Foreskin keratinocyte (primary cell): ENCODE measurements at places on chromosomes 2 and 18. TPM values are rescaled to one million over a fixed set of nuclear protein-coding genes. Genes with fewer than 3 reads are reported as not detected.

DNA sequence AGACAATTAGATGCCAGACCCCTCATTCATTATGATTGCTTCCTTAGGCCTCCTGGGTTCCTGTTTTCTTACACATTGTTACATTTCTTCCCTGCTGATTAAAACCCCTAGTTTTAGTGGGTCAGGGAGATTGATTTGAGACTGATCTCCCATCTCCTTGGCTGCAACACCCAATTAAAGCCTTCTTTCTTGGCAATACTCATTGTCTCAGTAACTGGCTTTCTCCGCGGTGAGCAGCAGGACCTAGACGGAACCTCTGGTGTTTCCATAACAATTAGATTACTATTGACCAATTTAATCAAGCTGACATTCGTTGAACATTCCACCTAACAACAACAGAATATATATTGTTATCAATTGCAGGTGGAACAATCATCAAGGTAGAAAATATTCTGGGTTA, 1676.4 kb upstream of the SLC39A10 start:
- DNase-seq = no peak

RALB gene
- total RNA-seq = 49.4 and 57.4 TPM in 2 replicates

GRCh38 chr2:192254444-192254843, 59.7 kb upstream of the TMEFF2 start:
- DNase-seq = no peak

DNA sequence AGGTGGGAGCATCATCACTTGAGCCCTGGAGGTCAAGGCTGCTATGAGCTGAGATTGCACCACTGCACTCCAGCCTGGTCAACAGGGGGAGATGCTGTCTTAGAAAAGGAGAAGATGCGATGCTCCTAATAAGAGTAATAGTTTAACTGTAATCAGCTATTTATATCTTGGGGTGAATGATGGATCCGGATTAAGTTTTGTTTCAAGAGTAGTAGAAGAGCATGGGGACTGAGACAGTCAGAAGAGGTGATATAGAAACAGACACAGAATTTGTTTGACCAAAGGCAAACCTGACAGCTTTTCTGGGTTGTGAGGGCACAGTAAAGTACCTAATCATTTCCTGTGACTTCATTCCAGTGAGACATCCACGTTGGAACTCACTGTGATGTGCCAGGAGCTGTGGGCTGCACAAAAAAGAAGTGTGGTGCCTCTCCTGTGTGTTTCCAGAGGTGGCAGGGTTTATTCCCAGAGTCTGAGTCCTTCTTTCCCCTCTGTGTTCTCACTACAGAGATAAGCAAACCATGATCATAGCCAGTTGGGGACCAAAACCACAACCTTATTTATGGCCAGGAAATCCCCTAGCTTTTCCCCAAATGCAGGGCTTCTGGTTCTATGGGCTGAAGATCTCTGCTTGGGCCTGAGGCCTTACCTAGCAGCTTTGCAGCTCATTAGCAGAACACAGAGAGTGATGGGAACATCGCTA, 113.7 kb downstream of the XRCC5 start:
- DNase-seq = peak; percentile 37

DNA sequence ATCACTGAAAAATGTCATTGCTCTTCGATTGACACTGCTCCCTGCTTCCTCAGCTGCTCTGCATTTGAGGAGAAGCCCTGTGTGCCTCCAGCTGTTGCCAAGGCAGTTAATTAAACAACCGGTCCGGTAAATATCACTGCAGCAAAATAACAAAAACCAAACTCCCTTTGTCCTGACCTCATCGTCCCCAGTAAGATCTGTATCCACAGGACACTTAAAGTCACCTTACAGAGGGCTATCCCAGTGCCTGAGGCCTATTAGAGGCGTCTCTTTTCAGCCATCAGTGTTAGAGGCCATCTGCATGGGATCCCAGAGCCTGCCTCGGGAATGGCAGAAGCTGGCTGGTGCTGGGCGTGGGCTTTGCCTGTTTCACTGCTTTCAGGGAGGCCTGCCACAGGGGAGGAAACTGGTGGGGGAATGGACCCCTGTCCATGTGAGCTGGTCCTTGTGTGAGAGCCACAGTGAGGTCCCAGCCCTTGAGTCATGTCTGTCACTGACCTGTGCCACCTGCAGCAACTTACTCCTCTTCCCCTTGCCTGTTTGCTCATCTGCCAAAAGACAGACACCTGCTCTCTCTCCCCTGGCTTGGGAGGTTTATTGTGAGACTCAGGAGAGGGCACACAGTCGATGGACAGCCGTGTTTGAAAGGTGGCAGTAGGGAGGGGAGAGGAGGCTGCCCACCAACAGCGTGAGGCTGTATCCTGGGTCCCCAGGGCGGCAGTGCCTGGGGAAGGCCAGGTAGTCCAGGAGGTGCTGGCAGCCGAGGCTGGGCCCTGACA, 117.7 kb upstream of the MCFD2 start:
- no peak for DNase-seq

DNA sequence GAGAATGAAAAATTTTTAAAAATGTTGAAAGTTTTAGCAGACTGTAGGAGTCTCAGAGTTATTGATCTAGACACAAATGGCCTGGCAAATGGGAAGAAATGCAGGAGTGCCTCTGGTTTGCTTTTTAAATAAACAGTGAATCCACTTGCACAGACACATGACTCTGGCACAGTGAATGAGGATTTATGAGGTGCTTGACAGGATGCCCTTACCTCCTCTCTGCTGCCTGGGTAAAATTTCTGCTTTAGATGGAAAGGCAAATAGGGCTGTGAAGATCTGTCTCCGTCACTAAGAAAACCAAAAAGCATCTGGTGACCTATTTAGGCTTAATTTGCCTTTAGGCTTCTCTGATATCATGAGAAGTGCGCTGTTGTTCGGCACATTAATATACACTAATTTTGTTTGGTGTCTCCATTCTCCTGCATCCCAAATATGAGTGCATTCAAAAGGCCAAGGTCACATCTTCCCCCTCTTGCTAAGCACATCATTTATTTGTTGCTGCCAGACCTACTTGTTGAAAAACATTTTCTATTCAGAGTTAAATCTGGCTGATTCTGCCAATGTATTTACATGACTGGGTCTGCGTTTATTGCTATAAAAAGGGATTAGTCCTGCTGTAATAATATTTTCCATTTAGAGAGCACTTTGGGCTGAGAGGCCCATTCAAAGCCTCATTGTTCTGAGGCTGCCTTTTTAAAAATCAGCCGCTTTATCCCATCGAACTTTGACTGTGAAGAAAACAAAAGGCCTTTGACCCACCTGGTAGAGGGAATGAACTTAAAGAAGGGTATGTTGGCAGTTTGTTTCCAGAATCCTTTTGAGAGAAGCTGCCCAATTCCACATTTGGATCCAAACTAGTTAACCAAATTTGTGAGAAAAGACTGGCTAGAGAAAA, 94.9 kb downstream of the RNF152 start:
- DNase-seq = no peak

- no peak for DNase-seq
These were observed 547.6 kb downstream of the CPS1 start for GRCh38 chr2:211103989-211104388.
